Suprapubic skin (tissue), 4 donors: ENCODE measurements at places on chromosomes 11 and 22.

DNA sequence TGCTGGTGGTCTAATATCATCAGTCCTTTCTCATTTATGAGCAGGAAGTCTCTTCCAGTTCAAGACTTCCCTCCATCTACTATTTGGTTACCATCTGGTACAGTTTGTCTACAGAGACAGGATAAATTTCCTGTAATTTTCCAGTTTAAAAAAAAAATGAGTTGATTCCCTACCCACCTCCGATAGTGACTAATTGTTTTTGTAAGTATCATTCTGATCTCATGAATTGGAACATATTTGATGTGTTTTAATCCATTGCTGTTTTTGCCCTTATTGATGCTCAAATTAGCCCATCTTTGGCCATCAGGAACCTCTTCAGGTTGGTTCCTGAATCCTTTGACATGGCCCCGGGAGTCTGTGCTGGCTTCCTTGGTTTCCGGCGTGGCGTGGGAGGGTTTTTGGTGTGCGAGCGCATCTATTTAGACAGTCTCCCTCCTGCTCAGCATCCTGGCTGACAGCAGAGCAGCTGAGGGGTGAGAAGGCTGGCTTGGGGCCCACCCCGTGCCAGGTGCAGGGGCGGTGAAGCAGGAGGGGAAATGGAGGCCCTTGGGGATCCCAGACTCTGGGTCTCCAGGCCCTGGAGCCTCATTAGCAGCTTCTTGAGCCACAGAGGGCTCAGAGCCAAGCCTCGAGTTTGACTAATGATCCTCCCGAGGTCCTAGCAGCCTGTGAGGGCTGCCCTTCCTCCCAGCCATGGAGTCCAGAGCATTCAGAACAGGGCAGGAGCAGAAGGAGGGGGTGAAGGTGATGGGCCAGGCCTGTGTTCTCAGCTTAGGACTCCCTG, 6.8 kb downstream of the OMP start:
- DNase-seq = no peak

DNA sequence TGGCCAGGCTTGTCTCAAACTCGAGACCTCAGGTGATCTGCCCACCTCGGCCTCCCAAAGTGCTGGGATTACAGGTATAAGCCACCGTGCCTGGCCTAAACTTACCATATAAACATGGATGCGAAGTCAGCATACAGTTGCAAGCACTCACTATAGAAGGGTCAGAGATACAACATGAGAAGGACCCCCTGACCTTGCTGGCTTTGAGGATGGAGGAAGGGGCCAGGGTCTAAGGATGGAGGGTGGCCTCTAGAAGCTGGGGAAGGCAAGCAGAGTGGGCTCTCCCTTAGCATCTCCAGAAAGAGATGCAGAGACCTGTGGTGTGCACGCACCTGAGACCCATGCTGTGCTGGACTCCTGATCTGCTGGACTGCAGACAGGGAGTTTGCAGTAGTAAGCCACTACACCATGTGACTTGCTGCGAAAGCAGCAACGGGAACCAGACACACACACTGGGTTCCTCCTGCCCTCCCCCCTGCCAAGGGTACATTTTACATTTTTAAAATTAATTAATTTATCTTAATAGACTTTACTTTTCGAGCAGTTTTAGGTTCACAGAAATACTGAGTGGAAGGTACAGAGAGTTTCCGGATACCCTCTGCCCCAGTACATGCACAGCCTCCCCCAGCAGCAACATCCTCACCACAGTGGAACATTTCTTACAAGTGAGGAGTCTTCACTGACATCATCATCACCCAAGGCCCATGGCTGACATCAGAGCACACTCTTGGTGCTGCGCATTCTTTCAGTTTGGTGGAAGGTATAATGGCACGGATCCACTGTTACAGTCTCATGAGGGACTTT, 170.1 kb upstream of the B3GAT1 start:
- no peak for DNase-seq

DNA sequence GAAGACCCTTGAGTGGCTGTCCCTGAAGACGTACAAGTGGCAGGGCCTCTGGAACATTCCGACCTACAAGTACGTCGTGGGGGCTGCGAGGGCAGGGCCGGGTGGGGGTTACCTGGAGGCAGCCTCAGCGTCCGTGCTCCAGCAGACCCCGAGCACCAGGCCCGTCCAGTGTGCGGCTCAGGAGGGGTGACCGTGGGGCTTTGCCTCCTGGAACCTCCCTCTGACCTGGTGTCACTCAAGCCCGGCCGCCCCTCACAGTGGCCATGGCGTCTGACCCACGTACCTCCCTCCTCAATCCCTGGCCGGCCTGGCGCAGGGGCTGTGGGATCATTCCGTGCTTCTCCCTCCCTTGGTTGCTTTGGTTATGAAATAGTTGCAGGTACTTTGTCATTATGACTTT, 18.5 kb downstream of the RNH1 start:
- no peak for DNase-seq

DNA sequence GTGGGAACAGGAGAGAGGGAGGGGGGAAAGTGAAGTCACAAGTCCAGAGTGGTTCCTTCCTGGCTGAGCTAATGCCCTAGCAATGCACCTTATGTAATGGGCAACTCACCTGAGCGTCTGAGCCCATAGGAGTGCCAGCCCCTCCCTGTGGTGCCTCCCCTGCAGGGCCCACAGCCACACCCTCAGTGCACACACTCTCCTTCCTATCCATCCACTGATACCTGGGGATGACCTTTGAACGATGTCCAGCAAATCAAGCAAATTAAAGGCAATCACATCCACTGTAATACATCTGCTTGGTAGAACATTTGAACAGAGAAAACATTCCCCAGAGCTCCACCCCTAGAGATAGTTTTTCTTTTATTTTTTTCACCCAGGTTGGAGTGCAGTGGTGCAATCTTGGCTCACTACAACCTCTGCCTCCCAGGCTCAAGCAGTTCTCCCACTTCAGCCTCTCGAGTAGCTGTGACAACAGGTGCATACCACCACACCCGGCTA, 19.6 kb upstream of the MICAL2 start:
- DNase-seq = no peak

DNA sequence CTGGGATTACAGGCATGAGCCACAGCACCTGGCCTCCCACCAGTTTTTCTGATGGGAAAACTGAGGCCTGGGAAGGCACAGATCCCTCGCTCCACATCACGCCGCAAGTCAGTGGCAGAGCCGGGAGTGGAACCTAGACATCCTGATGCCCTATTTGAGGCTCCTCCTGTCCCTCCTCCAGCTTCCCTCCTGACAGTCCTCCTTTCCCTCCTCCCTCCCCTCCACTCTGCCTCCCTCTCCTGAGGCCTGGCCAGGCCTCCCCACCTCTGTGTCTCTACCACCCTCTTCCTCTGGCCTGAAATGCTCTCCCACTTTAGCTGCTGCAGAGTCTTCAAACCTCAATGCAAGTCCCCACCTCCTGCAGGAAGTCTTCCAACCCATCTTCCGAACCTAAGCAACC, 13.3 kb upstream of the TP53I11 start:
- no peak for DNase-seq

DNA sequence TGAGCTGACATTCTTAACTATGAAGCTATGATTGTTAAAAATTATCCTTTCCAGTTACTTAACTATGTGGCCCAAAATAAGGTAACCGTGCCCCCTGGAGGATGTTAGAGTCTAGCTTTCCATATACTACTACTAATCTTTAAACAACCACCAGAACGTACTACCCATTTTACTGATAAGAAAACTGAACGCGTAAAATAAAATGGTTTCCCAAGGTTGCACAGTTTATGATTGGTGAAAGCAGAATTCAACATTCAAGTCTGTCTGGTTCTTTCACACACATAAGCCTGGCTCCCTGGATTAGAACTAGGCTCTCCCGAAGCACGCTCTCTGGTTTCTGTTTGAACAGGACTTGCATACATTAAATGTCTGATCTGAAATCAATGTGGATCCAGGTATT, 437.8 kb upstream of the CCDC90B start:
- no peak for DNase-seq

DNA sequence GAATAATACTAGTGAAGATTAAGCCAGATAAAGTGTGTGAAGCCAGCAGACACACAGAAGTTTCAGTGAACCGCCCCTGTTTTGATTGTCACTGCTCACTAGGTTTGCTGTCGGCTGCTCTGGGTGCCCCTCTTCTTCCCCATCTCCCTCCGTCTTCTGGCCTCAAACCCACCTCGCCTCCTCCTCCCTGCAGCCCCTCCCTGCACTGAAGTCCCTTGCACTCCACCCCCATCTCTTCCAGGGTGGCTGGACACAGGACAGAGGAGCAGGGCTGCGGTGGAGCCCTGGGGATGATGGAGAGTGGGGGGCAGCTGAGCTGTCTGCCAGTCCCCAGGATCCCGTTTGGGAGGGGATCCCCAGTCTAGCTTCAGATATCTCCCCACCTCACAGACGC, 53.5 kb downstream of the CYTH4 start:
- DNase-seq = no peak

DNA sequence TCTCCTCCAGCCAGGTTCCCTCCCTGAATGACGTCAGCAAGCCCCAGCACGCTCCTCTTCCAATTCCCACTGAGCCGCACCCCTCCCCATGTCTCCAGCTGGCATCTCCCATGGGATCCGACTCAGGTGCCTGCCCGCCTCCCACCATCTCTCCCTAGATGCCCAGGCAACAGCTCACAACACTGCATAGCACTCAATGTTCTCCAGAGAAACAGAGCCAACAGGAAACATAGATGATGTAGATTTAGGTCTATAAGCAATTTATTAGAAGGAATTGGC, 532.3 kb downstream of the BRD1 start:
- no peak for DNase-seq

GRCh38 chr11:111797145-111797581, 31.0 kb upstream of the PPP2R1B start:
- no peak for DNase-seq

GRCh38 chr22:38494498-38494897, 11.6 kb downstream of the DDX17 start:
- no peak for DNase-seq

- DNase-seq = peak; percentile 31
These were observed 28.4 kb downstream of the SHANK2 start for GRCh38 chr11:71223671-71224660.

- DNase-seq = no peak
These were observed 408.2 kb downstream of the MN1 start for GRCh38 chr22:27393371-27393770.

GRCh38 chr11:116192509-116193210, 580.1 kb downstream of the BUD13 start:
- no peak for DNase-seq

GRCh38 chr11:47524291-47524874, 28.5 kb downstream of the CELF1 start:
- no peak for DNase-seq

GRCh38 chr11:17519061-17519885, 24.9 kb downstream of the USH1C start:
- no peak for DNase-seq

- peak; percentile 81 for DNase-seq
These were observed 15.2 kb downstream of the PRR33 start for GRCh38 chr11:1876361-1877063.

DNA sequence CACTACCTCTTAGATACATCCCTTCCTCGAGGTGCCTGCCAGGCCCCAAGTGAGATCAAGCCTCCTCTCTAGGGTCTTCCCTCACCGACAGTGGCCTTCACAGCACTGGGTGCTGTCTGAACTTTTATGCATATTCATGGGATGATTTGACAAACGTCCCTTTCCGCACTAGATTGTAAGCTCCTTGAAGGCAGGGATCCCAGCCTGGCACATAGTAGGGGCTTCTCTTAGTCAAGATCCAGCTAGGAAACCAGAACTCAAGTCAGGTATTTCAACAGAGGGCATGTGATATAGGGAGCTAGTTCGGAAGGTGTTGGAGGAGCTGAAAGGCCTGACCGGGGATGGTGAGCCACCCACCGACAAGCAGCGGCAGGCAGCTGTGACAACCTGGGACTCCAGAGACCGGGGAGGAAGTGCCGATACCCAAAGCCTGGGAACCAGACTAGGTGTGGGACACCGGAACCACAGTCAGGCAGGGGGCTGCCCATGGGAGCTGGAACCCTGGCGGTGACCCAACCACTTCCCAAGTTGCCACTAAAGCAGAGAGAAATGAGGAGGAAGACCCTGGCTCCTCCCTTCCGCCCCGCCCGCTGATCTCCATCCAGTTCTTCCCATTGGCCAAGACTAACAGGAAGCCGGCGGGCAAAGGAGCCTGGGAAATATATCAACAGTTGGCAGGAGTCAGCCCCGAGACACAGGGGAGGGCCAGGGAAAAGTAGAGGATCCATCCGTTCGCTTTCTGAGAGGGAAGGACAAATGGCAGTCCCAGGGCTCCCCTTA, 39.8 kb upstream of the CD82 start:
- DNase-seq = no peak

GRCh38 chr11:2678396-2678795, 21.4 kb downstream of the KCNQ1OT1 start:
- no peak for DNase-seq

DNA sequence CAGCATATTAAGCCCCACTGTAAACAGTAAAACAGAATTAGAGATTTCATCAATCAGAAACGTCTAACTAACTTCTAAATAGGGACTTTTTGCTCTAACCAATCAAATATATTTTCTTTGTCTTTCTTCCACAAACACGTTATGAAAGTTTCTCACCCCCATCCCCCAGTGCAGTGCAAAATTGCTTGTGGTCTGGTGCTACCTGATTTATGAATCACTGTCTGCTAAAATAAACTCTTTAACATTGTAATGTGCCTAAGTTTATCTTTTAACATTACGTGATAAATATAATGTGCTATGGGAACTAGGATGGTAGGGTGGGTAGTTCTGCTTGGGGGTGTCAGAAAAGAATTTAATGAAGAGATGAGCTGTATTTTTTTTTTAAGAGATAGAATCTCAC, 47.3 kb upstream of the SLC5A1 start:
- DNase-seq = no peak

DNA sequence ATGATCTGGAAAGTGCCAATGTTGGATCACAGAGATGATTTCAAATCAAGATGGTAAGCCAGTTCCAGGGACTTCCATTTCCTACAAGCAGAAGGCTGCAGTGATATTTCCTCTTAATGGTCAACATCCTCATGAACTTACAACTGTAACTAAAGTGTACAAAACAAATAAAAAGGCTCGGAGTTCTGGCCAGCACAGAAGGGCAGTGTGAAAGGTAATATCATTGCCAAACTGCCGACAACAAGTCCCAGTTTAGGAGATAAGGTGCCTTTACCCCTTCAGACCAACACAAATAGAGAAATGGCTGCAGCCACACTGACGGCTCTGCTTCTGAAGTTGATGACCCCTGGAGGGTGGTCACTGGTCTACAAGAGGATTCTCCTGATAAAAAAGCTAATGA, 91.1 kb downstream of the ETS1 start:
- no peak for DNase-seq

GRCh38 chr11:60629399-60629798, 70.0 kb upstream of the MS4A8 start:
- no peak for DNase-seq

- DNase-seq = no peak
These were observed 45.1 kb downstream of the THAP12 start for GRCh38 chr11:76335842-76336241.

GRCh38 chr11:82927264-82927880, 25.8 kb downstream of the DDIAS start:
- DNase-seq = no peak

DNA sequence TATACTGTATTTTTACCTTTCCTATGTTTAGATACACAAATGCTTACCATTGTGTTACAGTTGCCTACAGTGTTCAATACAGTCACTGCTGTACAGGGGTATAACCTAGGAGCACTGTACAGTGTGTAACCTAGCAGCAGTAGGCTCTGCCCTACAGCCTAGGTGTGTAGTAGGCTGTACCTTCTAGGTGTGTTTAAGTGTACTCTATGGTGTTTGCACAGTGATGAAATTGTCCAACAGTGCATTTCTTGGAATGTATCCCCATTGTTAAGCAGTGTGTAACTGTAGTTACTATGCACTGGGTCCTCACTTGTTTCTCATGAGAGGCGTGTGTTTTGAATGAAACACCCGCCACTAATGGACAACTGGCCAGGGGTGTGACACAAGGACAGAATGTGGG, 269.0 kb downstream of the OPCML start:
- DNase-seq = no peak
